ENCODE measurements at places on chromosomes 1 and 21.

DNA sequence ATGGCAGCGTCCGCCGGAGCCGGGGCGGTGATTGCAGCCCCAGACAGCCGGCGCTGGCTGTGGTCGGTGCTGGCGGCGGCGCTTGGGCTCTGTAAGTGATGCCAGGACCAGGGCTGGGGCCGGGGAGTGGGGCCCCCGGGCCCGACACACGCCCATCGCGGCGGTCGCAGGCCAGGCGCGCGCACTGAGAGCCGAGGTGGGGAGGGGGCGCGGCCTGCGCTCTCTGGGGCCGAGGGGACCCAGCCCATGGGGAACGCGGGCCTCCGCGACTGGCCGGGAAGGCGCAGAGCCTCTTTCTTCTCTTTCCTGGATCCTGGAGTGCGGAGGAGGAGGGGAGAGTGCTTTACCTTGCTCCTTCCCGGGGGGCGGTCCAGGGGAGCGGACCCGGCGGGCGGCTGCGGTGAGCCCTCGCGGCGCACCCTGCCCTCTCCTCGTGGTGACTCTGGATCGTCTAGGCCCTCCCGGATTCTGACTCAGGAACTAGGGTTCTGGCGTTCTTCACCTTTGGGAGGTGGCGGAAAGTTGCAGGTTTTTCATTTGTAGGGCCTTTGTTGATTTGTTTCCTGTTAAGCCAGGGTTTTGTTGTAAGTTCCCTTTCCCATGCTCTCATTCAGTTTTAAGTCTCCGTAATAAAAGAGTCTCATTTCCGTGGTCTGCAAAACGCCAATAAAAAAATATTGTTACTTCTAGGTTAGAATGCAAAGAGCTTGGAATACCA lies 529 bp downstream of the MPZL1 start:
- no peak for DNase-seq

DNA sequence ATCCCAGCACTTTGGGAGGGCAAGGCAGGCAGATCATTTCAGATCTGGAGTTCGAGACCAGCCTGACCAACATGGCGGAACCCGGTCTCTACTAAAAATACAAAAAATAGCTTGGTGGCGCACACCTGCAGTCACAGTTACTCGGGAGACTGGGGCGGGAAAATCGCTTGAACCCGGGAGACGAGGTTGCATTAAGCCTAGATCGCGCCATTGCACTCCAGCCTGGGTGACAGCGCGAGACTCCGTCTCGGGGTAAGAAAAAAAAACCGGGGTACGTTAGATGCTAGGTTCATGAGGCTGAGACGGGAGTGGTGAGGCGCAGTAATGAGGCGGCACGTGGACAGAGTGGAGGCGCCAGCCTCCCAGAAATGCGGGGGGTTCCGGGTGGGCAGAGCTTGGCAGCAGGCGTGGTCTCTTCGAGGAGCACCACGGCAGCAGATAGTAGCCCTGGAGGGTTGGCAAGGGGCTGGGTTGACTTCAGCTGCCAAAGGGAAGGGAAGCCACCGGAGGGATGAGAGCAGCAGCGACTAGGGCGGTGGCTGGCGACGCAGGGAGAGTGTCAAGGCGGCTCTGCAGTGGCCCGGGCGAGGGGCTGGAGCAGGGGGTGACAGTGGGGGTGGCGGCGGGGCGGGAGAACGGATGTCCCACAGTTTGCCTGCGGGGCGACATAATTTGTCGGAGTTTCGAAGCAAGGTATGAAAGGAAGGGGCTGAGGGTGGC lies 832 bp downstream of the MRPL20 start:
- no peak for DNase-seq

DNA sequence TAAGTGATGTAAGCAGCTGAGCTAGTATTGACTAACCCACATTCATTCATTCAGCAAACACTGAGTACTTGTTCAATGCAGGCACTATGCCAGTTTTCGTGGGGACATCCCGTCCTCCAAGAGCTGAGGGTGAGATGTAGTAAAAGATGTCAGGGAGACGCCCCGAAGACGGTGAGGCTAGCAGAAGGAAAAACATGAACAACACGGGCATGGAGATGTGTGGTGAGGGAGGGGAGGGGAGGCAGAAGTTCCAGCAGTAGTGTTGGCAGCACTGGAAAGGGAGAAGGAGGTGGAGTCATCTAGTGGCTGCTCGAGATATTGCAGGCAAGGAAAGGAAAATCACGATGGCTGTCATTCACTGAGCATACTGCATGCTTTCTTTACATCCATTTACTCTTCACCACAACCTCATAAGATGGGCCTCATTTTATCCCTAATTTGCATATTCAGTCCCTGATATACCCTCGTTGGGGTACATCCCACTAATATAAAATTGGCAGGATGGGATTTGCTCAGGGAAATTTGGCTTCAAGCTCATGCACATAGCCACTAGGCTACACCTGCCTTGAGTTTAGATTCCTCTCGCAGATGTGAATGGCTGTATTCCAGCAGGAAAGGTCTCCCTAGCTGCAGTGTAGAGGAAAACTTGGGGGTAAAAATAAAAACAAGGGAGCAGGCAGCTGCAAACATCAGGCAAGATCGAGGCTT lies 14.5 kb downstream of the PDZK1IP1 start:
- DNase-seq = peak; percentile 23

DNA sequence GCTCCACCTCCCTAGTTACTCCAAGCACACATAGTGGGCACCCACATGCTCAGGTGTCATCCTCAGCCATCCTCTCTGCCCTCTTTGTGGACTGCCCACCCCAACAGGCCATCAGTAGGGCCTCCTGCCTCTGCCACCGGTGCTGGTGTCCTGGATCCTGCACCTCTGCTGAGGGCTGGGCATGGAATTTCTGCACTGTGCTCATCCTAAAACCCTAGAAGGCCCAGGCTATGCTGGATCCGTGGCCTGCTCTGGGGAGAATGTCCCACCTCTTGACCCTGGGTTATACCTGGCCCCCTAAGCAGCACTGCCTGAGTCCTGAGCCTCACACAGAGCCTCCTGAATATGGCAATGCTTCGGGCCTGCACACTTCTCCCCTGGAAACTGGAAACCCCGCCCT lies 318.3 kb downstream of the MATN1 start:
- DNase-seq = no peak

DNA sequence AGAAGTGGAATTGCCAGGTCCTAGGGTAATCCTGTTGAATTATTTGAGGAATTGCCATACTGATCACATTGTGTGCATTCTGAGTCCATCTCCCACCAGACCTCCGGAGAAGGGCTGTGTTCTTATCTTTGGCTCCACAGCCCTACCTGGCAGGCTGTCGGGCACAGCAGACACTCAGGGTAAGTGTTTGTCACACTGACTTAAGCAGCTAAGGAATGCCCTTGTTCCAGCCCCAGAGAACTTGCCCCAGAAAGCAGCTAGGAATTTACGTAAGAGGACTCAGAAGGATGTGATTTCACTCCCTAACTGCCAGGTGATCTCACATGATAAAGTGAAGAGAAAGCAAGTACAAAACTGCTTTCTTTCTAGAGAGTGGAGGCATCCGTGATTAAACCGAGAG lies 21.0 kb downstream of the VASH2 start:
- no peak for DNase-seq

GRCh38 chr1:33137800-33138199 lies 44.0 kb downstream of the TRIM62 start:
- DNase-seq = no peak

GRCh38 chr1:158117854-158118704 lies 62.6 kb upstream of the CD1D start:
- DNase-seq = no peak

DNA sequence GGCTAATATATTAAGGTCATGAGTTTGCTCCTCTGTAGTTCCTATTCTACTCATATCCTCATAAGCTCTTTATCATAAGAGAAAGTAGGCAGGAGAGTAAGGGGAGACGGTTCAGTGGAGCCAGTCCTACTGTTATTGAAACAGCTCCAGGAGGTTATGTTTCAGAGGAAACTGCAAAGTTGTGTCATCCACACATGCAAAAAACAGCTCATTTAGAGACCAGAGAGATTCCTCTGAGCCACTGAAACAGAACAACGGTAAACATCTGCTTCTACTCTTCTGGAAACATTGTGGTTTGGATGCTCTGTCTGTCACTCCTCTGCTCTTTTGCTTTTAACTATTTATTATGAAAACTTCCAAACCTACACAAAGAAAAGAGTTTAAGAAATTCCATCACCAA lies 66.3 kb upstream of the PPP2R5A start:
- DNase-seq = peak; percentile 67

GRCh38 chr1:25985670-25986069 lies 12.2 kb downstream of the PAFAH2 start:
- no peak for DNase-seq

GRCh38 chr1:156623946-156624813 lies 5.0 kb downstream of the HAPLN2 start:
- DNase-seq = no peak

- no peak for DNase-seq
These were observed 42.8 kb downstream of the DPH5 start for GRCh38 chr1:100982793-100983192.

- DNase-seq = no peak
These were observed 76.1 kb upstream of the KIAA0040 start for GRCh38 chr1:175268720-175269119.
